Renal cortex interstitium (tissue), 15 donors: ENCODE measurements at places on chromosomes 3 and 15.

DNA sequence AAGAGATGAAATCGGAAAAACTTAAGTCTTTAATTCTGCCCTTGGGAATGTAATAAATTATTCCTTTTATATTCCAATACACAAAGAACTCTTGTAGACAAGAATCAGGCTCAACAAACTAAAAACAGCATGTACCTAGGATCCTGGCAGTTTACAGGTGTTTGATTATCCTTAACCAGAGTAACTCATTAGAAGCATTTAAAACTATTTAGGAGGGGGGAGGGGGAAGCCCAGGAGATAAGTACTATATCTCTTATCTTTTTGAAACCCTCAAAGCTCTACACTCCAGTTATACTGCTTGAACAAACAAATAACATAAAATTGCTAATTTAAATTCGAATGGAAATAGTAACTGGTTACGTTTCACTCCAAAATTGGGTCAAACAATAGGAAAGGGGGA is 1.9 kb downstream of the CNBP start:
- DNase-seq: no peak

- no peak for DNase-seq
Observed at GRCh38 chr3:171806200-171807128, 3.8 kb downstream of the PLD1 start.

GRCh38 chr3:137105277-137105977 is 147.6 kb downstream of the IL20RB start:
- DNase-seq: peak; percentile 70

- DNase-seq: no peak
Observed at GRCh38 chr3:140292170-140292569, 357.2 kb downstream of the CLSTN2 start.

DNA sequence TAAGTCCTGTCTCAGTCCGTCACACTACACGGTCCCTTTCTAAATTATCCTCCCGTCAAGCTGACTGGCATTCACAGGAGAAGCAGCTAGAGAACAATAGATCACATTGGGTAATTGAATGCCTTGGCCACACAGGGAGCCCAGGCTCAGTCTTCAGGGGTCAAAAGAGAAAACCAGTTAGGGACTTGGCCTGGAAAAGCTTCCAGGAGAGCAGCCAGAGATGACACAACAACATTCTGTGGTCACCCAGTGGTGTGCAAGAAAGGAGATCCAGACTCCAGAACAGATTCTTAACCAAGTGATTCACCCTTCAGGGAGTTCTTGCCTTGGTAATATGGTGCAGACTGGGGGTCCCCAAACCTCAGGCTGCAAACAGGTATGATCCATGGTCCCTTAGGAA is 15.9 kb downstream of the ARHGAP31 start:
- DNase-seq: no peak

- no peak for DNase-seq
Observed at GRCh38 chr3:60528651-60529050, 722.6 kb downstream of the FHIT start.

GRCh38 chr3:155138677-155139076 is 58.6 kb downstream of the MME start:
- peak; percentile 42 for DNase-seq

- DNase-seq: no peak
Observed at GRCh38 chr3:22322861-22323260, 571.9 kb upstream of the ZNF385D start.

GRCh38 chr3:182936239-182936917 is 44.0 kb downstream of the DCUN1D1 start:
- DNase-seq: no peak

DNA sequence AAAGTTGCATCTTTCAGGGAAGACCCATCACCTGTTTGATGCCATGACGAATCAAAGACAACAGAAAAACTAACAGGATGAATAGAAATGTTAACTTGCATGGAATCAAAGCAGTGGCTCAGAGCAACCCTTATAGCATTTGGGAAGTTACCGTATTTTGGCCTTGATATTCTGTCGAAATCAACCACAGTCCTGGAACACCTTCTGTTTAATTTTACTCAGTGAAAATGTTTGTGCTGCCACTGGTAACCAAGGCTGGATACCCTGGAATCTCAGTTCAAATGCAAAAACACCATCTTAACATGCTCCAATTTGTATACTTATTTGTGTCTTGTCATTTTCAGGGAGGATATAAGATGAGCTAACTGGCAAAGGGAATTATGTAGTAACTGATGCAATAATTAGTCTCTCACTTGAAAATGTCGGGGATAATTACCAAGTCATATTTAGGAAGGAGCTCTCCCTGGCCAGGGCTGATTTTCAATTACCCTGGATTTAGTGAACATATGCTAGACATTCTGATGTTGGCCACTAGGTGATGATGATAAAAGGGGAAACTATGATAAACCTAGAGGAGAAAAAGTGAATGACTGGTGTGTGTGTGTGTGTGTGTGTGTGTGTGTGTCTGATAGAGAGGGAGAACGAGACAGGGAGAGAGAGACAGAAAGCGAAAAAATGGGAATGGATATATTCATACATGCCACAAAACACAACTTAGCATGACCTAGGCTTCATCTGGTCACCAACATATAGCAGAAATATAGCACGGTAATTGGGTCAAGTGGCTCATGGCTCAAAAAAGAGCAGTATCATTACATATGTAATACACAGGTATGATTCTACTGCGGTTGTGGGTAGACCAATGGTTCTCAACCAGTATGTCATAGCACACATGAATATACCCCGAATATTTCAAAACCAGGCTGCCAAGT is 19.0 kb upstream of the PRICKLE2 start:
- no peak for DNase-seq

DNA sequence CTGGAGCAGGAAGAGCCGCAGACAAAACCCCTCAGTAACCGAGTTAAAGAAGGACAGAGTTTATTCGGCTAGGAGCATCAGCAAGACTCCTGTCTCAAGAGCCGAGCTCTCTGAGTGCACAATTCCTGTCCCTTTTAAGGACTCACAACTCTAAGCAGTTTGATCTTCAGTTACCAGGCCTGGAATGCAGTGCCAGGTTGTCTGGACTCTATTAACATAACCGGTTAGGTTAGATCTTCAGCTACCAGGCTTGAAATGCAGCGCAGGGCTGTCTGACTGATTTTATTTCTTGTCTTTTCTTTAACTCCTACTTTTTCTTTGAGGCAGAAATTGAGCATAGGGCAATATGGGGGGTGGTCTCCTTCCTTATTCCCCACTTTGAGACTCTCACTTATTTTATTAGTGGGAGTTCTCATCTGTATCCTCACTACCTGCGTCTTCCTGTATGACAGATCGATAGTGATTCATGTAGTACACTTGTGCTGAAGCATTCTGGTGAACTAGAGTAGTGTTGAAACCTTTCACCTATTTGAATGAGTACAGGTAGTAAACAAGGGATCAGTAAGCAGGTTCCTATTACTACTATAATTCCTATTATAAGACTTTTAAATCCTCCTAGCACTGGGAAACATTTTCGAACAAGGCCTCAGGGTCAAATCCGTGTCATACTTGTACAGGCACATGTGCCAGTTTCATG is 325.0 kb downstream of the CGGBP1 start:
- DNase-seq: peak; percentile 57

- no peak for DNase-seq
Observed at GRCh38 chr3:134302674-134303073, 52.0 kb upstream of the RYK start.

- DNase-seq: no peak
Observed at GRCh38 chr3:58324391-58325390, 8.0 kb upstream of the PXK start.

- no peak for DNase-seq
Observed at GRCh38 chr3:61169621-61170251, 81.5 kb downstream of the FHIT start.

DNA sequence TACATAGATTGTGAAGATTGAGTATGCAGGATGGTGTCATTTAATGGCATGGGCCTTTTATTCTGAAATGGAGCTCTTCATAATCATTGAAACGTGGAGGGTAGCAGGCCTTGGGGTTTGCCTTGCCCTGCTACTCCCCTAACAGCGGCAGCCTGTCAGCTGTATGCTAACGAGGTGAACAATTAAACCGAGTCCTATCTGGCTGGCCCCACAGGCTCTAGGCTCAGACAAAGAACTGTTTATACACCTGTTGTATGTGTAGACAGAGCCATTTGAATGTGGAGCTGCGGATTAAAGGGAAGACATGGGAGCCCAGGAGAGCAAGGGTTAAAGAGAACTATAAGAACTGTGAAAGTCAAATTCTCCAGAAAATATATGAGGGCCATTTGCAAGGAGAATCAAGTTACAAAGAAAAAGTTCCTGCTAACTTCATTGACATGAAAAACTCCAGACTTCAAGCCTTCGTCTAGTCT is 116.7 kb upstream of the CGNL1 start:
- DNase-seq: peak; percentile 44

DNA sequence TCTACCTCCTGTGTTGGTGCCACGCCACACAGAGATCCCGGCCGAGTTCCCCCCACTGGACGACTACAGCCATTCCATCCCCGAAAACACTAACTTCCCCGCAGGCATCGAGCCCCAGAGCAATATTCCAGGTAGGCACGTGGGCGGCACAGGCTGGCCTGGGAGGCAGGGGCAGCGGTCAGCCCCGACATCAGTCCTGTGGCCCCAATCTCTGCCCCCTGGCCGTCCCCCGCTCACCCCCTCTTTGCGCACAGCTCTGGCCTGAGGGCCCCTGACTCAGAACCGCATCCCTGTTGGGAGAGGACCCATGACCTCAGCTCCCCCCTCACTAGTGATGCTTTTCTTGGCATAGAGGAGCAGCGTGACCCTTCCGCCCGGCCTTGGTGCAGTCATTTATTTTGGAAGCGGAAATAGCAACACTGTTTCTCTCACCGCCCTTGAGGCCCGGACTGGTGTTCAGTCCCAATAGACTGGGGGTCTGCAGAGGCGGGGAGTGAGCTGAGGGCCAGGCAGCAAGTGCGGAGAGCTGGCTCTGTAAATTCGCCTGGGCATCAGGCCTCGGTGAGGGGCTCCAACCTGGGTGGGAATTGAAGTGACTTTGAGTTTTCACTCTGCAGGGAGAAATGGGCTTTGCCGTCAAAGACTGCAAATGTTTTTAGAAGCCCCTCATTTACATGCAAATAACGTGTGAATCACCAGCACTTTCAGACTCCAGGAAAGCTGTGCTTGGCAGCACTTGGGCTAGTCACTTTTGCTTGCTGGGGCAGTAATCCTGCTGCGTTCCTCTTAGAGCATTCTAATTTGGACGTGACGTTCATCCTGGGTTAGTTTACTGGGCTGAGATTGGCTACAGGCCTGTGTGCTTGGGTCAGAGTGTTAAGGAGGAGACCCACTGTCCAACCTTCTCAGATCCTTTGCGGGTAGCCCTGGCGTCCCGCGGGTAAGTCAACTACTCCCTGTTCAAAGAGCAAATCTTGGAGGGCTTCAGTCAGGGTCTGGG is 88.9 kb downstream of the AAGAB start:
- no peak for DNase-seq

- no peak for DNase-seq
Observed at GRCh38 chr15:31887246-31887645, 143.1 kb upstream of the CHRNA7 start.

GRCh38 chr15:90915808-90916440 is 12.8 kb downstream of the MAN2A2 start:
- no peak for DNase-seq

DNA sequence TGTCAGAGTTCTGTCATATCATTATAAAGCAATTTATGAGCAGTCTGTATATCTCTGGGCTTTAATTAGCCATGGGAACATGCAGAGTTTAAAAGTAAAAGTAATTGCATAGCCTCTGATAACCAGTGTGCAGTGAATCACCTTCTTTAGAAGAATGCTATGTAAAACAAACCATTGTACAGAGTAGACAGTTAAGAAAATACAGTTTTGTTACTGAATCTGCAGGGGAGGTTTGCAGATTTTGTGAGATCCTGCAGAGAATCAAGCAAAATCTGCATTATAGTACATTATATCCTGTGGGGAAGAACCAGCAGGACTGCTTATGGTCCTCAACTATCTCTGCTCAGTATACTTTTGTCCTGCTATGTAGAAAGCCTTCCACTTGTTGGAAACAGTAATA is 396.2 kb upstream of the NAALADL2 start:
- no peak for DNase-seq

GRCh38 chr3:50609071-50609762 is 2.4 kb downstream of the CISH start:
- no peak for DNase-seq

DNA sequence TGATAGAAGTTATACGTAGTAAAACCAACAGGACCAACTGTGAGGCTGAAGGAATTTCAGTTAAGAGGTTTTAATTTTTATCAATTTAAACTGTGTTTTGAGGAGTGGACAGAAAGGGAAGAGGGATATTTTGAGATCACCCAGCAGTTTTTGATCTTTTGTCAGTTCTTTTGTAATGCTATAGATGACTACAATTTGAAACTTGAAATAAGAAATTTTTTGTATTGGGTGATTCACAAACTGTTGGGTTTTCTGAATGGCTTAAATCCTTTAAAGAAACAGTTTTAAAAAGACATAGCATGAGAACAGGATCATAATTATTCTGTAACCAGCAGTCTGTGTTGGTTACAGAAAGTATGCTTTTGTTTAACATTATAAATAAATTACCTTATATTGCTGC is 67.4 kb downstream of the TCF12 start:
- no peak for DNase-seq

GRCh38 chr15:36024031-36024688 is 478.2 kb upstream of the DPH6 start:
- DNase-seq: peak; percentile 3

- DNase-seq: no peak
Observed at GRCh38 chr15:47708161-47708980, 8.9 kb upstream of the SEMA6D start.

DNA sequence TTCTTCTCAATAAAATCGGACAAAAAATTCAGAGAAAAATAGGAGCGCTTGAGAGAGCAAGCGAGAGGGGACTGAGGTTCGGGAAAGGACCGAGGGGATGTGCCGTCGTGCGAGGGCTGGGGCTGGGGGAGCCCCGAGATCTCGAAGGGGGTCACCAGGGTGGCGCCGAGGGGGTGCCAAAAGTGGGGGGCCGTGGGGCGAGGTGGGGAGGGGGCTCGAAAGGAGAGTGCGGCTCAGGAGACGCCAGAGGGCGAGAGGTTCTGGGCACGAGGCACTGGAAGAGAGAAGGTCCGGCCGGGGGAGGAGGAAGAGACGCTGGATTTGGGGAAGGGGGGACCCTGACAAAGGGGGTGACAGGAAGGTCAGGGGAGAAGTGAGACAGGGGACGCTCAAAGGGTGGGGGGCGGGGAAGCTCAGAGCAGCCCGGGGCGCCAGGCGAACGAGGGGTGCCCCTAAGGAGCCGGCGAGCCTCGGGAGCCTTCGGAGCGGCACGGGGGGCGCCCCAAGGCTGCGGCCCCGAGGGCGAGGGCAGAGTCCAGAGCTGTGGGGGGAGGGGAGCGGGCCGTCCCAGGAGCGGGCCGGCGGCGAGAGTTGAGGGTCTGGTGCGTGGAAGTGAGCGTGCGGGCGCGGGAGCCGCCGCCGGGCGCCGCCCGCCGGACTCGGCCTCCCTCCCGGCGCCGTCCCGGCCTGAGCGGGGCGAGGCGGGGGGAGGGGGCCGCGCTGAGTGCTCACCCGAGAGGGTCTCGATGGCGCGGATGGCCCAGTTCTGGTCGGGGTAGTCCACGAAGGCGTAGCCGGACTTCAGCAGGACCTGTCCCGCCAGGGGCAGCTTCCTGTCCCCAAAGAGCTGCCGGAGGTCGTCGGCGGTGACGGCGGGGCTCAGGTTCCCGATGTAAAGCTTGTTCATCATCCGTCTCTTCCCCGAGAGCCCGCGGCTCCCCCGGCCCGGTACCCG is 514 bp downstream of the IGF2BP2 start:
- no peak for DNase-seq
